HAP-1 (cell line): ENCODE measurements at places on chromosomes 1 and 21.

GRCh38 chr21:44428281-44428960 lies 26.9 kb upstream of the LRRC3 start:
- peak; percentile 36 for DNase-seq

DNA sequence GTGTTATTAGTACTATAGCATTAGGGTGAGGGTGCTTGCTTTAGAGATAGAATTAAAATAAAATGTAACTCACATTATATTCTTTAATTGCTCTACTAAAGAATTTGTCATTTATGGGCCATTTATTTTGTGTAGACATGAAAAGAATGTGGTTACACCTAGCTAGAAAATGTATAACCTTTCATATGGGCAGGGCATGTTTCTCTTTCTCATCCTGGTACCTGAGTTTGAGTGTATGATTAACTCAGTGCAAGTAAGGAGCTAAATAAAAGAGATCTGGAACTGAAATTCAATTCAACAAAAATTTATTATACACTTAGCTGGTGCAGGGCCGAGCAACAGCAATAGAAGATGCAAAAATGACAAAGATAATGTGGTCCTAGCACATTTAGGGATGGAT lies 47.4 kb downstream of the MAP3K7CL start:
- no peak for DNase-seq

- no peak for DNase-seq
Measured at GRCh38 chr1:155540000-155540874, 22.4 kb downstream of the ASH1L start.

DNA sequence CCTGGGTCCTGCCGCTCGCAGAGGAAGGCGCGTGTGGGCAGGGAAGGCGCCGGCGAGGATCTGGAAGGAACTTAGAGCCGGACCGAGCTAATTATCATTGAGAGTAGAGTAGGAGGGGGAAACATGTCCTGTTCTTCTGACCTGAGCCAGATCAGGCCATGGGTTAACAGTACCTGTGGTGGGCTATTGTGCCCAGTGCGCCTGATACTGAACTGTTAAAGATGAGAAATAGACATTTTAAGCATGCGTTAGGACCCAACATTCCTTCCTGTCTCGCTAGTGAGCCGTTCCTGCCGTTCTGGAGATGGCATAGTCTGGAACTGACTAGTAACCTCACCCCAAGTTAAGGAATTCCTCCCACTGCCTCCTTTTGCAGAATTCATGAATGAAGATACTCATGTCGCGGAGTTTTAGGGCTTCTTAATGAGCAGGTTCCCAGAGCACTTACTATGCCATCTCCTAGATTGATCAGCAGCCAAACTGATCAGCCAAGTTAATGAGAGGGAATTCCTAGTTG lies 870 bp downstream of the STRIP1 start:
- no peak for DNase-seq

DNA sequence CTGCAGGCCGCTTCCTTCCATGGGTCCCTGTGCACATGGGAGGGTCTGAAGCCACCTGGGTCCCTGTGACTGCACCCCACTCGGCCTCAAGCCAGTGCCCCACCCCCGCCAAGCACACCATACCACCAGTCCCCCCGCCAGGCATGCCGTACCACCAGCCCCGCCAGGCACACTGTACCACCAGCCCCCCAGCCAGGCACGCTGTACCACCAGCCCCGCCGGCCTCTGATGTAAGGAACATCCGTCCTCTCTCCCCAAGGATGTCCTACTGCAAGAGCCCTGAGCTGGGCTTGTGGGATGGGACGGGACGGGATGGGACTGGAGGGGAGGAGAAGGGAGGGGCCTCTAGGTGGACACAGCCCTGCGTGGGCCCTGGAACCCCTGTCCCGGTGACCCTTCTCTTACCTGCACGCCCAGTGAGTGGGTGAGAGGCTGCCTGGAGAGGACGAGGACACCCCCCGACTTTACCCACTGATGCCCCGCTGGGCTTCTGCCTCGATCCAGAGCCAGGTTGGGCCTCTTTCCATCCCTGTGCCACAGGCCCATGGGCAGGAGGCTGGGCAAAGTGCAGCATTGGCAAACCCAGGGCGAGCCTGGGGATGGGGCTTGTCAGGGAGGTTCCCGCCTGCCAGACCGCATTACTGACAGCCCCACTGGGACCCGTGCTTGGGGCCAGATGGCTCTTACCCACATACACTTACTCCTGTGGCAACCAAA lies 40.8 kb upstream of the COL6A1 start:
- DNase-seq: no peak

DNA sequence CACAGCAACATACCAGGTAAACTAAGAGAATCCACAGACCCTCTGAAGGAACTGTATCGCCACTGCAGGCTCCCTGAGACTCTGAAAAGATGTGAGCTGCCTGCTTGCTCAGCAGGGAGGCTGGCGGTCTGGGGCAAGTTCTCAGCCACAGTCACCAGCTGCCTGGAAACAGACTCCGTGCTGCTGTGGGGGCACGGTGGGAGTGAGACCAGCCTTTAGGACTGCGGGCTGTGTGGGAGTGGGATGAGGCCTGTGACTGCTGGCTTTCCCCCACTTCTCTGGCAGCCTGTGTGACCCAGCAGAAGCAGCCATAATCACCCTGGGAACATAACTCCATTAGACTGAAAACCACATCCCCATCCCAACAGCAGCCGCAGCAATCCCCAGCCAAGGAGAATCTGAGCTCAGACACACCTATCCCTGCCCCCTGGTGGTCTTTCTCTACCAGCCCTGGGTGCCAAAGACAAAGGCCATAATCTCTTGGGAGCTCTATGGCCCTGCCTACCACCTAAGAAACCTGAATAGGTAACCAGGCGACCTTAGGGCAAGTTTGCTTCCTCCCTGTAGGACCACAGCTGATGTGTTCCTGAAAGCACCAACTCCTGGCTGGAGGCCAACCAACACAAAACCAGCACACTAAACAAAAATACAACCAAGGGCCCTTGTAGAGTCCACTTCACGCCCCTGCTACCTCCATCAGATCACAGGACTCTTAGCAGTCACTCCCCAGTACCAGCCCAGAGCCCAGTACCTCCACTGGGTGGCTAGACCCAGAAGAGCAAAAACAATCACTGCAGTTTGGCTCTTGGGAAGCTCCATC lies 151.5 kb downstream of the SMYD3 start:
- DNase-seq: no peak

- no peak for DNase-seq
Measured at GRCh38 chr1:207021139-207021861, 11.3 kb downstream of the C1orf116 start.

DNA sequence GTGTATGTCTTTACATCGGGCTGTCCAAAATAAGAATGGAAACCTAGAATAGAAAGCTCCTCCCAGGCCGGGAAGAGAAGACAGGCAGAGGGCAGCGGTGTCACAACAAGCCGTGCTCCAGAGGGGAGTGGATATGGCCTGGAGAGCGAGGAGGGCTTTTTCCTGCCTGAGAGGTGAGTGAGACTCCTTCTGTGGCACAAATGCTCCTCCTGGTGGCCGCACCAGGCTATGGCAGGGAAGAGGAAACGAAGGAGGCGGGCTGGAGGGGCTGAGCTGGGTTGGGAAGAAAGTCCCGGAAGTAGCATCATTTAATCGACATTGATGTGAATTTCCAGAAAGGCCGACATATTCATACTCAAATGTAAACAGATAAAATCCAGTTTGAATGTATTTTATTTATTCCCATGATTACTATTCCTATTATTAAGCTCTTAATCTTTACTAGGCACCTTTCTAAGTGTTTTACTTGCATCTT lies 54.7 kb downstream of the MEF2D start:
- peak; percentile 93 for DNase-seq

DNA sequence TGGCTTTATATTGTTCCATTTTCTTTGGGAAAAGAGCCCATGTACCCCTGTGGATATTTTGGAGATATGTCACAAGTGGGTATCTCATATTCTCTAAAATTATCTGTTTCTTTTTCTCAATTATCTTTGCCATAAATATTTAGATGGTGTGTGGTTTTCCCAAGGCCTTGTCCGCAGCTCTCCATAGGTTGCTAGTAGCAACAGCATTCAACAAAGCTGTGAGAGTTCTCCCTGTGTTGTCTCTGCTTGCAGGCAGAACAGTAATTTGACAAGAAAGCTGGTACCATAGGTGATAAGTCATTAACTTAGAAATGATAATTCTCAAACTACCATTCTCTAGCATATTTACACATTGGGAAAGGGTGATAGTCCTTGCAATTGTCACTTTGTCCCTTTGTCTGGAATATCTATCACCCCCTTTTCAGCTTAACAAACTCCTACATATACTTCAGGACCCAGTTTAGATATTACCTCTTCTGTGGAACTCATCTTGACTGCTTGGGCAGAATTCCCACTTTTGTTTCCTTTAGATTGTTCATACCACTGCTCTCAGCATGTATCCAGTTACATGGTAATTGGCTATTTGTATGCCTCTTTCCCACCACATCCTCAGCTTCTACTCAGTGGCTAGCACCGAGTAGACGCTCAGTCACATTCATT lies 8.9 kb downstream of the CD101 start:
- no peak for DNase-seq
